ENCODE measurements at places on chromosomes 7 and 10. TPM values are rescaled to one million over a fixed set of nuclear protein-coding genes. Genes with fewer than 3 reads are reported as not detected.
A peak's percentile ranks its signal among the peaks of the same experiment; 100 is the strongest.

DNA sequence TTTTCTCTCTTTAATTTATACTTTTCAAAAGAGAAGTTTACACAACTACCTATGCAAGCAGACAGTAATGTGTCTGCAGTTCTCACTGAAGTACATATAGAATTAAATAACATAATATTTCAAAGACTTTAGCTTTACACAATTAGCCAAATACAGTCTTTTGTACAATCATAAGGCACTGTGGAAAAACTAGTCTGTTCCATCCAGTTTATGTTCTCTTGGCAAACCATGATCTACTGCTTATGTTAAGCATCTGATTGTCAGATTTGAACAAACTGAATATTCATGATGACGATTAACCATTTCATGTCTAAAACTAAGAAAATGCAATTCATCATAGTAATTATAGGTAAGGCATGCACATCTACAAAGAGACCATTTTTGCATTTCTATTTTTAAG, 842 bp downstream of the SEMA3A start:
- DNase-seq: peak; percentile 73

DNA sequence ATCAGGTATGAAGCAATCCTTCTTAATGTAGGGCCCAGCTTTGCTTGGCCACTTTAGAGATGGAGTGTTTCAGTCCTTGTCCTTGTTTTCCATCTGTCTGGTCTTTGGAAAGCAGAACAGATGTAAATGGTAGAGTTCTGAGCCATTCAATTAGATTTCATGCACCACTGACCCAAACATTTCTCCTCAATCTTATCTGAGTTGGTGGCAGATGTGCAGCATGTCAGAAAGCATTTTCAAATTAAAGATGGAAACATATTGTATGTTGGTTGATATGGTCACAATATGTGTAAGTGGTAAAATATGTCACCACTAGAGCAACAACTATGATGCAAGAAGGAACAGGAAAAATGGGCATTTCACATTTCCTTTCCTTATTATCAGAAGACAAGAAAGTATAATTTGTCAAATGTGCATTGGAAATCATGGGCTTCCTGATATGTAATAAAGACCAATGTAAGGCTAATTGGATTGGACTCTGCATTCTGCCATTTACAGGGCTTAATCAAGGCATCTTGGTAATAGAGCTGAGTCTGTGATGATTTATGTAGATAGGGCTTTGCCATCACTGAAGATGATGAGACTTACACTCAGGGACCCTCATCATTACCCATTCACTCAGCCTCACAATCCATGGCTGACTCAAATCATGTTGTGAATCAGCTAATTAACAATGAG, 750.7 kb downstream of the NRG3 start:
- no peak for DNase-seq

DNA sequence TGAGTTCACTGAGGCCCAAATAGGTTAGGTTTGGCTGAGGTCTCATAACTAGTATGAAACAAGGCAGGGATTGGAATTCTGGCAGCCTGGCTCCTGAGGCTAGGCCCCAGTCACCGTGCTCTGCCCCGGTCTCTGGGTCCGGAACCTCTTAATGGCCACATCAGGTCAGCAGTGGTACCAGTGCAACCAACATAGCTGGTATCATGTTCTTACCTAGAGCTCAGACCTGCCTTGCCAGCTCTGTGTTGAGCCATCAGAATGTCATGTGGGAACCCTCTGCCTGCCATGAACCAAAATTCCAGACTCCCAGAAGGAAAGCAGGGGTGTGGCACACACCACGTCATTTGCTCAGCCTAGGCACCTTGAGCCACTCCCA, 56.5 kb downstream of the ZNF467 start:
- no peak for DNase-seq

The CYP3A7 gene
- total RNA-seq: not detected

- DNase-seq: no peak
Measured at GRCh38 chr10:130489891-130490290, 353.7 kb downstream of the GLRX3 start.

DNA sequence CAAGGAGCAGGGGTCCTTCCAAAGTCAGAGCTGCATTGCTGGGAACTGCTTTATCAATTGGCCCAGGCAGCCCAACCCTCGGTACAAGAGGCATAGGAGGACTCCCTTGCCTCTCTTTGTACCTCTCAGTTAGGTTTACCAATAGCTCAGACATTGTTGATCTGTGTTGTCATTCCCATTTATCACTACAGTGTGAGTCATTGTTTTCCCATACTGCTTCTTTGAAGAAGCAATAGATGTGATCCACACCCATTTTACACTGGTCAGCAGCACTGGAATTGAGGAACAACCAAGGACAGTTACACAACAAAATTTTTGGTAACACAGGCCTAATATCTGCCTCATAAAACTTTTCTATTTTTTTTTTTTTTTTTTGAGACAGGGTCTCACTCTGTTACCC, 307.2 kb downstream of the SNX13 start:
- peak; percentile 42 for DNase-seq

- no peak for DNase-seq
Measured at GRCh38 chr7:214410-215212, 22.2 kb downstream of the FAM20C start.

DNA sequence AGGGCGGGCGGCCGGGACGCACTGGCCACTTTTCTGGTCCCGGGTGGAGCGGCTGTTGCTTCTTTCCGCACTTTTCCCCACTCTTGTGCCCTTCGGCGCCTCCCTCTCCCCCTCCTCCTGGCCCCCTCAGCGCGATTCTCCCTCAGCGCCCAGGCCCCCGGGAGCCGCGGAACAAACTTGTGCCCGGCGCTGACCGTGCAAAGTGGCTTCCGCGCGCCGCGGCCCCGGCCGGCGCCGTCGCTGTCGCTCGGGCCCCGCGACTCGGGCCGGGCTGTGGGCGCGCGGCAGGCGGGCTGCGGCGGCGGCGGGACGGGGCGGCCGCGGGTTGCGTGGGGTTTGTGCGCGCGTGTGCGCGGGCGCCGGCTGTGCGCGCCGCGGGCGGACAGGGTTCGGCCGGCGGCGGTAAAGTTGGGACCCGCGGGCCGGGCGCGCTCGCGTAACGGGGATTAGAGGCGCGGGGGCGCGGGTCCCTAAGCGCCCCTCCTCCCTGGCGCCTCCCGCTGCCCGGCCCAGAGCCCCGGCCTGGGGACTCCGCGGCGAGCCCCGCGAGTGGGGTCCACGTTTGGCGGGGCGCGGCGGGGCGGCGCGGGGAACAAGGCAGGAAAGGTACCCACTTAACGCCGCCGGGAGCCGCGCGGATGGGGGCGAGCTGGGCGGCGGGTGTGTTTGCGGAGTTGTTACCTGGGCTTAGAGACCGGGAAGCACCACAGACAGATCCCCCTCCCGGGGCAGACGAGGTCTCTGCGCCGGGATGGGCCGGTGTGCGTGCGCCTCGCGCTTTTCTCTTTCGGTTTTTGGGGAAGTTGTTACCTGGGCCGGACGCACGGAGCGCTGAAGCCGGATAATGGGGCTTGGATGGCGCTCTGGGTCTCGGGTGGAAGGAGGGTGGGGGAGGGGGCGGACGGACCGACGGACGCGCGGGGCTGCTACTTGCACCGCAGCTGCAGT, 860 bp downstream of the ZEB1 start:
- no peak for DNase-seq

DNA sequence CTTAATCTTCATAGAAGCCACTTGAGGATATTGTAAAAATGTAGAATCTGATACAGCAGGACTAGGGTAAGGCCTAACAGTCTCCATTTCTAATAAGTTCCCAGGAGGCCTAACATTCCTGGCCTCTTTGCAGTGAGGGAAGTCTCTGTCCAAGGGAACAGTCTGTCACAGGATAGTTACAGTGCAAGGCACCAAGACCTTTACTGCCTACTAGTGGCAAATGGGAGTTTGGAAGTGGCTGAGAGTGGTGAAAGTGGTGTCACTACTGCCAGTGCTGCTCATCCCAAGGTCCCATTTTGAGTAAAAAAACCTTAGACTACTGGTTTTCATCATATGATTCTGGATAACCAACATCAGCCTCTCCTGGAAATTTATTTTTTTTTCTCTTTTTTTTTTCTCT, 619.5 kb upstream of the SEMA3D start:
- DNase-seq: peak; percentile 7

DNA sequence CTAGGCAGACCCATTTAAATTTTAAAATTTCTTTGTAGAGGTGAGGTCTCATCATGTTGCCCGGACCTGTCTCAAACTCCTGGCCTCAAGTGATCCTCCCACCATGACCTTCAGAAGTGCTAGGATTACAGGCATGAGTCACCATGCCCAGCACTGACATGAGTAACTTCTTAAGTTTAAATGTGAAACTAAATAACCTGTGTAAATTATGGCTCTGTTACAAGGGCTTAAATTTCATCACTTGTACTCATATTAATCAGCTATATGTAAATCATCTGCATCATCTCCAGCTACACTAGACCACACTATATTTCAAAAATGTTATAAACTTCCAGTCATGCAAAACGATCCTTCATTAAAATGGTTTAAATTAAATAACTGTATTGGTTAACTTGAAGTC, 56.1 kb downstream of the ATAD1 start:
- no peak for DNase-seq

The C1QL3 gene
- total RNA-seq: not detected

The SORBS1 gene
- 0.21 TPM for total RNA-seq

The LHFPL3 gene
- not detected for total RNA-seq

DNA sequence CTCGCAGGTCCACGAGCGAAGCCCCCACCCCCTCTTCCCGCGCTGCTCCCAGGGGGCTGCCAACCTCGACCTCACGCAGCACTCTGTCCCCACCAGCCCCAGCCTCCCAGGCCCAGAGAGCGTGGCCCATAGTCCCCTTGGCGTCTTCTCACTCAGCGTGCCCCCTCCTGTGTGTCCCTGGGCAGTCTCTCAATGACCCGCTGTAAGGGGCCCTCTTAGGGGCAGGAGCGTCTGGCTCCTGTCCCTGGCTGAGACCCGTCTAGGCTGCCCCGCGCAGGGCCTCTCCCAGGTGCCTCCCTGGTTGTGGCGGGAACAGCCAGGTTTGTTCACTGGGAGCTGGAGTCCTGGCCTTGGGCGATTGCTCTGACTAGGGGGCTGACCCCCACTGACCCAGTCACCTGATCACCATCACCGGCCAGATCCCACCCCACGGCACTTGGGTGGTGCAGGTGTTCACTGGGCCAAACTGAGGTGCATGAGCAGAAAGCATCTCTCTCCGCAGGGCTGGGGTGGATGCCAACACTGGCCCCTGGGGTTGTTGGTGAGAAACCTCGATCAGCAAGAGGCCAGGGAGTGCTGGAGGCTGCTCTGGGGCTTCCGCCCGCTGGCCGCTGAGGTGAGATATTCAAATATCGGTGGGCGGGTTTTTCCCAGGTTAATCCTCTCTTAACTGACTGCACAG, 12.6 kb upstream of the WDFY4 start:
- DNase-seq: no peak

The SPDYE2 gene
- not detected for total RNA-seq

- no peak for DNase-seq
Measured at GRCh38 chr10:20631229-20631628, 265.9 kb downstream of the NEBL start.

DNA sequence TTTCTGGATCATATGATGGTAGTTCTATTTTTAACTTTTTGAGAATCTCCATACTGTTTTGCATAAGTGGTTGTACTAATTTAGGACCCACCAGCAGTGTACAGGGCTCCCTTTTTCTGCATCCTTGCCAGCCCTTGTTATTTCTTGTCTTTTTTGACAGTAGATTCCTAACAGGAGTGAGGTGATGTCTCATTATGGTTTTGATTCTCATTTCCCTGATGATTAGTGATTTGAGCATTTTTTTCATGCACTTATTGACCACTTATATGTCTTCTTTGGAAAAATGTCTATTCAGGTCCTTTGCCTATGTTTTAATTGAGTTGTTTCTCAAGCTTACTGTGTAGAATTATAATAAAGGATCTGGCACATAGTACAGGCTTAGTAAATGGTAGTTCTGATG, 238.8 kb upstream of the BMPER start:
- DNase-seq: no peak

The CRYGN gene
- not detected for total RNA-seq

The FKBP9 gene
- total RNA-seq: 77.2 TPM

DNA sequence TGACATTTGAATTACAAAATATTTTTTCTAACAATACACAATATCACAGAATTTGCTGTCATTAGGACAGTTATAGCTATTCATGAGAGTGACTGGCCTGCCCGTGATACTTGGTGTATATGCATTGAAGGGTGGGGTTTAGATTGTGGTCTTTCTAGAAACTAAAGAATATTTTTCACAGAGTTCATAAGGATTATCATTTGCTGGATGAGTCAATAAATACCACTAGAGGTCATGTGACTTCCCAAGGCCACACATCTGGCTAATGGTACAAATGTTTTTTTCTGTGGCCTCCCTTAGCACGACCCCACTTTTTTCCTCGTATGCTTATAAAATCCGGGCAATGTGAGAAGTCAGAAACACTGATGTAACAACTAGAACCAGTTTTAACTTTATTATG, 5.2 kb downstream of the OPTN start:
- DNase-seq: no peak

- no peak for DNase-seq
Measured at GRCh38 chr10:21860718-21861117, 142.8 kb downstream of the DNAJC1 start.

DNA sequence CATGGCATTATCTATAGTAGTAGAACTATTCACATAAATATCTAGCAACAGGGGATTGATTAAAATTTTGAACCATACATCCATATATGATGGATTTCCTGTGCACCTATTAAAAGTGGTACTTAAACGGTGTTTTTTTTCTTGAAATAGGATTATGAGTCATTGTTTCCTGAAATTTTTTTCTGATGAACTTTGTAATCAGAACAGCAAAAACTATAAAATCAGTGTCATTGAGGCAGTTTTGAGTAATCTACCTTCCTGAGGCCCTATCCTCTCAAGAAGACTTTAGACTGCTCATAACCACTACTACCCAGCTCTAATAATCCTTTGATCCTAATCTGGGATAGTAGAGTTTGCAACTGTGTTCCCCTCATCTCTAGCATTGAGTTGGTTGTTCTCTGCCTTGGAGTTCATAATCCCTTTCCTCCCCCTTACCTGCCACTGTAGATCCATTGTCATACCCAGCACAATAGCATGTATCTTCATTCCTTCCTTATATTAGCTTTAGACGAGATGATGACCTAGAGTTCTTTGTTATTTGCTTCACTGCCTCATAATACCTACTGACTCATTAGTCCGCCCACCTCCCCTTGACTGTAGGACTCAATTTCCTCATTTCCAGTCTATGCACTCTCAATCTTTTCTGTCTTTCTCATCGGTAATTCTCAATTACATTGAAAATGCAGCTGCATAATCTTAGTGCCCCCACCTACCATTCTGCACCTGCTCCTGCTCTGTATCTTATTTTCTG, 133.4 kb downstream of the LRRC4 start:
- DNase-seq: no peak

- DNase-seq: no peak
Measured at GRCh38 chr7:133436014-133436428, 183.1 kb downstream of the EXOC4 start.

- peak; percentile 79 for DNase-seq
Measured at GRCh38 chr7:140475747-140476333, 3.5 kb downstream of the MKRN1 start.

DNA sequence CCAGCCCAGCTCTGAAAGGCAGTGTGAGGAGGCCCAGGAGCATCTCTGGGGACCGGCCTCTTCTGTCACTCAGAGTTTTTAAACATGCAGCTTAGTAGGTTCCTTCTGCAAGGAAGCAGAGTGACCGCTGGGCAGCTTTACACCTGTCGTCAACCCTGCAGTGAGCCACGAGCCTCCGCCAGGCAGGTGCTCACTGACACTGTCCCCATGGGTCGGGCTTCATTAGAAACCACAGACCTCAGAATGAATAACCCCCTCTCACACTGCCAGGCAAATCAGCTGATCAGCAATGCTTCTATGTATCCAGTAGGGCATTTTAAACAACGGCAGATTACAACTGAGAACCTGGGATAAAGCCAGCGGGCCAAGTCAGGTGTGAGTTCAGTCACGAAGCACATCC, 106.1 kb downstream of the MAD1L1 start:
- DNase-seq: no peak

GRCh38 chr7:99308461-99309074, 17.1 kb upstream of the ARPC1A start:
- no peak for DNase-seq
